NCI-H460 (cell line): ENCODE measurements at places on chromosomes 6 and 20.

- no peak for DNase-seq
These were observed 117.3 kb downstream of the CRYBG1 start for GRCh38 chr6:106477790-106478189.

- no peak for DNase-seq
These were observed 179.9 kb downstream of the ZDHHC14 start for GRCh38 chr6:157560691-157561413.

- no peak for DNase-seq
These were observed 49.5 kb downstream of the HDAC2 start for GRCh38 chr6:113921299-113921904.

- DNase-seq = no peak
These were observed 23.0 kb upstream of the FKBP5 start for GRCh38 chr6:35711731-35712130.

DNA sequence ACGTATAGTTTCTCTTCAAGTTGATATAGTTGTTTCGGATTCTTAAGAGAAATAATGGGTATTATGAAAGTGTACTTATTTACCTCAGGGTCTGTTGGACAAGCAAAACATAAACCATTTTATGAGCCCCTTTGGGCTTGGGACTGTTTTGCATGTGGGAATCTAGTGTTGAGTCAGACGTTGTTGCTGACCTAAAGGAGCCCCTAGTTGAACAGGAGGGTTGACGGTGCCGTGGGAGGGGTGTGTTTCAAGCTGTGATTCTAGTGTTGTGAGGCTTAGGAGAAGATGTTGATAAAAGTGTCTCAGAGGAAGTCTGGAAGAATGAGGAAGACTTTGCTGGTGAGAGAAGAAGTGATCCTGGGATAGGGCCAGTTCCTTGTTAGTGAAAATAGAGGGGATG is 140.0 kb downstream of the ARID1B start:
- DNase-seq = no peak

- DNase-seq = no peak
These were observed 169.7 kb downstream of the ATXN1 start for GRCh38 chr6:16591396-16592222.

- no peak for DNase-seq
These were observed 29.1 kb upstream of the FBXL4 start for GRCh38 chr6:98976674-98977385.

GRCh38 chr6:119610265-119610664 is 260.7 kb upstream of the MAN1A1 start:
- DNase-seq = no peak

DNA sequence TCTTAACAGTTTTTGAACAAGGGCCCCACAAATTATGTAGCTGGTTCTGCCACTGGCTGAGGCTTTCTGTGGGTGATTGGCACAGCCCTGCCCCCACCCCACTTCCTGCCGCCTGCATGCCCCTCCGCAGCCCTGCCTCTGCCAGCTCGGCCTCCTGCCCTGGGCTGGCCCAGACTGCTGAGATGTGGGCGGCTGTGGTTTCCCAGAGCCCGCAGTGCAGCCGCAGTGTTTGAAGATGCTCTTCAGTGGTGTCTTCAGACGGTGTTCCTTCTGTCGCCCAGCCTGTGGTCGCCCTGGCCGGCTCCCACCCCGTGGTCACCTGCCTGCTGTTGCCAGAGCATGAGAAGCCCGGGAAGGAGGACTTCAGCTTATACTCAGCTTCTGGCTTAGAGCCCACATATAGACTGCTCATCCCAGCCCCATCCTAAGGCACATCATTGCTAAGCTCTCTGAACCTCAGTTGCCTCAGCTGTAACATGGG is 154.3 kb downstream of the VEGFA start:
- DNase-seq = no peak

DNA sequence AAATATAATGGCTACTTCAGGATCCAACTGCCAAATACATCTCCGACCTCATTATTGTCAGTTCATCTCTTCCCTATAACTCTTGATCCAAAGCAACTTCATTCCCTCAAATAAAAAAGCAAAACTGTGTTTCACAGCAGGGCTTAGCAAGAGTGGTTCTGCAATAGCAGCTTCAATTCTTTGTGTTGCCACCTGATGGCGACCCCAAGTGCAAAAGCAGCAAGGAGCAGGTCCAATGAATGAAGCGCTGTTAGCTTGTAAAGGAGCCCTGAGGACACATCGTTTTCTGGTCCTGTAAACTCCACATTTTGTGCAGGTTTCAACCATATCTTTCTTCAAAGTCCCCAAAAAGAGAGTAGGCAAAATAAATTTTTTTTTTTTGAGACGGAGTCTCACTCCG is 19.6 kb downstream of the RTN4IP1 start:
- DNase-seq = no peak

- DNase-seq = no peak
These were observed 378.8 kb downstream of the CENPW start for GRCh38 chr6:126718600-126719327.

- DNase-seq = peak; percentile 14
These were observed 268.8 kb downstream of the ARID1B start for GRCh38 chr6:157045831-157046454.

- DNase-seq = peak; percentile 66
These were observed 8.2 kb downstream of the CYB5R4 start for GRCh38 chr6:83867527-83868161.

GRCh38 chr6:165566088-165566828 is 96.8 kb downstream of the PDE10A start:
- no peak for DNase-seq
